T-helper 17 cell (primary cell): ENCODE measurements at places on chromosomes 5 and 9. TPM values are rescaled to one million over a fixed set of nuclear protein-coding genes. Genes with fewer than 3 reads are reported as not detected.

GRCh38 chr9:114270120-114270975 lies 52.5 kb upstream of the ORM1 start:
- no peaks in the 10 kb centered on the region for H3K36me3 ChIP-seq
- no peak overlapping the region for H3K4me3 ChIP-seq
- H3K4me1 ChIP-seq = peaks cover 2% of the 10 kb centered on the region
- H3K27me3 ChIP-seq = peaks cover 30% of the 10 kb centered on the region
- no peak for DNase-seq

The FOXI1 gene
- total RNA-seq = not detected

GRCh38 chr5:111932199-111932598 lies 175.2 kb upstream of the NREP start:
- H3K4me3 ChIP-seq = no peak overlapping the region
- peaks cover 2% of the 10 kb centered on the region for H3K4me1 ChIP-seq
- H3K36me3 ChIP-seq = no peaks in the 10 kb centered on the region
- DNase-seq = no peak

The FGF1 gene
- not detected for total RNA-seq

- H3K4me1 ChIP-seq = peaks cover 8% of the 10 kb centered on the region
- H3K4me3 ChIP-seq = no peak overlapping the region
- H3K27ac ChIP-seq = no peak overlapping the region
Observed at GRCh38 chr5:42886635-42887034, 74.9 kb upstream of the SELENOP start.

DNA sequence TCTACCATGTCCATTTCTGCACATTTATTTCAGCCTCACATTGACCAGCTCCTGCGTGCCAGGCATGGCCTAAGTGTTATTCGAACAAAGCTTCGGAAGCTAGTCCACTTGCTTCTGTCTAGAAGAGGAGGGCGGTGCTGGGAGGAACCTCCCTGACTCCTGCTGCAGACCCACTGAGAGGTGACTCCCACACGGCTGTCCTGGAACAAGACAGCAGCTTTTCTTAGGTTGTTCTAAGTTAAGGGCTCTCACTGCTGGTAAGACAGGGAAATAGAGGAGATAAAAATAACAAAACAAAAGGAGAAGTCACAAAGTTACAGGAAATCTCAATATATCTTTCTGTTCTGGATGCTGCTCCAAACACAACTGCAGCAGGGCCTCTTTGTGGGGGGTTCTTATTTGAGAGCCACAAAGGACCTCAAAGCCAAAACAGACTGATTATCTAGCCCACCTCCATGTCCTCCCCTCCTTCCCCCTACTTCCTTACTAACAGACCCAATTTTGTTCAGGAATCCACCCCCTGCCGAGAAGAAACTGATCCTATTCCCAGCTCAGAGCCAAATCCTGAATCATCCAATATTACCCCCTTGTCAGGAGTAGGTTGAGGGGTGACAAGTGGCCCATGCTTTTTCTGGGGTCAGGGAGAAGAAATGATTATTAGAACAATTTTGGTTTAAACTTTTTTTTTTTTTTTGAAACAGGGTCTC lies 28.4 kb upstream of the KCNIP1 start:
- peaks cover 61% of the 10 kb centered on the region for H3K27me3 ChIP-seq
- no peaks in the 10 kb centered on the region for H3K4me1 ChIP-seq
- H3K4me3 ChIP-seq = no peak overlapping the region
- DNase-seq = no peak
- H3K36me3 ChIP-seq = no peaks in the 10 kb centered on the region
- no peak overlapping the region for H3K27ac ChIP-seq

DNA sequence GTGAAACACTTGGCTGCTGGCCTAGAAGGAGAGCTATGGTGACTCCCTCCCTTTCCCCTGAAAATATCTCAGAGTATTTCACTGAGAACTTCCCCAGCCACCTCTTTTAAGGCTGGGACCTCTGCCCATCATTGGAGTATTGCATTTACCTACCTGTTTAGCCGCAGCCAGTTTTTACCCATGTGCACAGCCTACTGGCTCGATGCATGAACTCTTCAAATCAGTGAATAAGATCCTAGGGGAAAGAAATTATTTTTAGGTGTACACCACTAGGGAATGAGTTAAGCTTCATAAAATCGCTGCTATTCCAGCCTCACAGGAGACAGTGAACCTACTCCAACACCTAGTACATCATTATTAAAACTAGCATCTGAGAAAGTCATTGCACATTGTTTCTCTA lies 16.8 kb upstream of the FAM174A start:
- H3K36me3 ChIP-seq = peaks cover 2% of the 10 kb centered on the region
- no peak overlapping the region for H3K27ac ChIP-seq
- peaks cover 6% of the 10 kb centered on the region for H3K27me3 ChIP-seq
- no peak overlapping the region for H3K4me3 ChIP-seq
- no peak for DNase-seq

GRCh38 chr5:157492886-157493285 lies 32.9 kb downstream of the NIPAL4 start:
- peaks cover 11% of the 10 kb centered on the region for H3K36me3 ChIP-seq
- H3K4me1 ChIP-seq = peaks cover 11% of the 10 kb centered on the region
